EL (cell line): ENCODE measurements at places on chromosomes 11 and 22.
A peak's percentile ranks its signal among the peaks of the same experiment; 100 is the strongest.

DNA sequence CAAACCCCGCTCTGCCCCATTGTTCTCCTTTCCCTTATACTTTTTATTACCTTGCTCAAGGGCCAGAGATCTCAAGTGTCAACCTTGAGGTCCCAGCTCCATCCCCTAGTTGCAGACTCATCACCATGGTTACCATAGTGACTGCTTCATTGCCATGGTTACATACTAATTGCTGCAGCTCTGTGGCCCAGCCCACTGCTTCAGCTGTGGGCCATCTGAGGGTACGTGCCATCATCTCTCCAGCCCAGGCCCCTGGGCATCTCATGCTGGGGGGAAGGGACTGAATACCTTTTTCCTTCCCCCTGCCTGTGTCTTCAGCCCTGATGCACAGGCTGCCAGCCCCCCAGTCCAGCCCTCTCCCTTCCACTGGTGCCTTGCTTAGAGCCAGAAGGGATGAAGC is 22.2 kb downstream of the TREH start:
- no peak for DNase-seq

- DNase-seq, result no peak
These were observed 1.5 kb downstream of the OLFML1 start for GRCh38 chr11:7486781-7487140.

DNA sequence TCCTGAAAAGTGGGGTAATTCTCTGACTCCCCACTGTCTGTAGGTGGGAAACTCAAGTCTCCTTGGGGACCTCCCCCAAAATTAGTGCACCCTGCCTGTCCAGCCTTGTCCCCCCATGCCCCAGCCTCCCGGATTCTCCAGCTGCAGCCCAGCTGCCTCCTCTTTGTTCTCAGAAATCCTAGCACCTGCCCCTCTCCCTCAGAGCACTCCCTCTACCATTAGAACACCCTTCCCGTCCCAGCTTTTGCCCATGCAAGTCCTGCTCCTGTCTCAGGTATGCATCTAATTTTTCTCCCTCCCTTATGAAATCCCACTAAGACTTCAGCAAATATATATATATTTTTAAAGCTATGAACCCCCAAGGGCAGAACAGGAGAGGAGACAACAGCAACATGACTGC is 37.3 kb downstream of the LRFN4 start:
- no peak for DNase-seq

GRCh38 chr22:44473166-44473565 is 24.9 kb downstream of the RTL6 start:
- DNase-seq, result no peak

- no peak for DNase-seq
These were observed 12.2 kb downstream of the FAR1 start for GRCh38 chr11:13680501-13681264.

DNA sequence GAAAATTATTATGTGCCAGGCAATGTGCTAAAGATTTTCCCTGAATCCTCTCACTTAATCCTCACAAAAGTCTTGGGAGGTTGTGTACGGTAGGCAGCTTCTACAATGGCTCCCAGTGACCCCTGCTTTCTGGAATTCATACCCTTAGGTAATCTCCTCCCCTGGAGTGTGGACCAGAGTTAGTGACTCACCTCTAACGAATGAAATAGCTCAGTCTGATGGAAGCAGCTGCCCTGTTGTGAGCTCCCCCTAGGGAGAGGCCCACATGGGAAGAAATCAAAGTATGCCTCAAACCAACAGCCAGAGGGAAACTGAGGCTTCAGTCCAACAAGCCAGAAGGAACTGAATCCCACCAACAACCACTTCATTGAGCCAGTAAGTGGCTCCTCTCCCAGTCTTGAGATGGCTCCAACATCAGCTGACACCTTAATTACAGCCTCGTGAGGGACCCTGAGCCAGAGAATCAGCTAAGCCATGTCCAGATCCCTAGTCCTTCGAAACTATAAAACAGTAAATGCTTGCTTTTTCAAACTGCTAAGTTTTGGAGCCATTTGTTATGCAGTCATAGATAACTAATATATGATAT is 98.9 kb upstream of the ISX start:
- peak; percentile 84 for DNase-seq

GRCh38 chr11:102012946-102013345 is 34.3 kb upstream of the CFAP300 start:
- DNase-seq, result peak; percentile 21

DNA sequence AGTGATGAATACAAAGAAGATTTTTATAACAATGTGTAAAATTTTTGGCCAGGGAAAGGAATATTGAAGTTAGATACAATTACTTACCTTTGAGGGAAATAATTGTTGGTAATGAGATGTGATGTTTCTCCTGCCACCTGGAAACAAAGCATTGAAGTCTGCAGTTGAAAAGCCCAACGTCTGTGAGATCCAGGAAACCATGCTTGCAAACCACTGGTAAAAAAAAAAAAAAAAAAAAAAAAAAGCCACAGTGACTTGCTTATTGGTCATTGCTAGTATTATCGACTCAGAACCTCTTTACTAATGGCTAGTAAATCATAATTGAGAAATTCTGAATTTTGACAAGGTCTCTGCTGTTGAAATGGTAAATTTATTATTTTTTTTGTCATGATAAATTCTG is 5.3 kb downstream of the BIRC3 start:
- peak; percentile 25 for DNase-seq

DNA sequence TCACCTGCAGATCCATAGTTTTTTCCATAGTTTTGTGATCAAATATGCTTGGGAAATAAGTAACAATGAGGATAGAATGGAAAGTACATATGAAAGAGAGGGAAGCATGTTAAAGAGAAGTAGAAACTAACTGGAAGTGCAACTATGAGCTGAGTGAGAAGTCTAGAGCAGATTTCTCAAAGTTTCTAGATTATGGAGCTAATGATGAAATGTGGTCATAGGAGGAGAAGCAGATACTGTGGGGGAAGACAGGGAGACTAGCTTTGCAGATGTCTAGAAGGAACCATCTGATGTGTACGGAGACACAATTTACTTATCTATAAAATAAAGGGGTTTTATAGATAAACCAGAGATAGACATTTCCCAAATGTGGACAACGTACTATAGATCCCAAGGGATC is 37.1 kb downstream of the RELT start:
- DNase-seq, result no peak

GRCh38 chr22:36612458-36612857 is 83.5 kb upstream of the EIF3D start:
- peak; percentile 55 for DNase-seq

GRCh38 chr11:32188785-32189184 is 97.9 kb downstream of the RCN1 start:
- no peak for DNase-seq

DNA sequence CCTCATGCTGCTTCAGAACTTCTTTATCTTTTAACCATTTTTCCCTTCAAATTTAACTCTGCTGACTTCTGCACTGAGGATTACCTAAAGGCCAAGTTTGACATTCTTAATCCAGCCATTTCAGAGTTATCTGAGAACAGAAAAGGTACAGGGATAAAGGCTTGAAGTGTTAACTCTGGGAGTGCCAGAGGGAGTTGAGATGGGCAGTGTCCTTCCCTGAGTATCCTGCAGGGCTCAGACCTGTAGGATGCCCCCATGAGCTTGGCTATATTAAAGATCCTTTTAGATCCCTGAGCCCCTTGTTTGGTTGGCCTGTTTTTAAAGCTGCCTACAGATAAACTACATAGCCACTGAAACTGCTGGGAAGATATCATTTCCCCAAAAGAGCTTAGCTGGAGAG is 268.4 kb upstream of the KIRREL3 start:
- no peak for DNase-seq

DNA sequence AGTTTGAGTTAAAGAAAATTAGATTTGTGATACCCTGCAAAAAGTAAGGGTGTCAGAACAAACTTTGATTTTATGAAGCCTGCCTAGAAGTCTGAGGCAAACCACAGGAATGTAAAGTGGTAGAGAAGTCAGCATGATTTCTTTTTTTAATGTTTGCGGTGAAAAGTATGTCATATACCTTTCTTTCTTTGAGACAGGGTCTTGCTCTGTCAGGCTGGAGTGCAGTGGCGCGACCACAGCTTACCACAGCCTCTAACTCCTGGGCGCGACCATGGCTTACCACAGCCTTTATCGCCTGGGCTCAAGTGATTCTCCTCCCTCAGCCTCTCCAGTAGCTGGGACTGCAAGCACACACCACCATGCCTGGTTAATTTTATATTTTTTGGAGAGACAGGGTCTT is 4.7 kb downstream of the API5 start:
- DNase-seq, result peak; percentile 35

- DNase-seq, result no peak
These were observed 82.5 kb upstream of the SORL1-AS1 start for GRCh38 chr11:121535129-121535796.

- DNase-seq, result no peak
These were observed 58.3 kb downstream of the SIK3 start for GRCh38 chr11:117039900-117040299.

DNA sequence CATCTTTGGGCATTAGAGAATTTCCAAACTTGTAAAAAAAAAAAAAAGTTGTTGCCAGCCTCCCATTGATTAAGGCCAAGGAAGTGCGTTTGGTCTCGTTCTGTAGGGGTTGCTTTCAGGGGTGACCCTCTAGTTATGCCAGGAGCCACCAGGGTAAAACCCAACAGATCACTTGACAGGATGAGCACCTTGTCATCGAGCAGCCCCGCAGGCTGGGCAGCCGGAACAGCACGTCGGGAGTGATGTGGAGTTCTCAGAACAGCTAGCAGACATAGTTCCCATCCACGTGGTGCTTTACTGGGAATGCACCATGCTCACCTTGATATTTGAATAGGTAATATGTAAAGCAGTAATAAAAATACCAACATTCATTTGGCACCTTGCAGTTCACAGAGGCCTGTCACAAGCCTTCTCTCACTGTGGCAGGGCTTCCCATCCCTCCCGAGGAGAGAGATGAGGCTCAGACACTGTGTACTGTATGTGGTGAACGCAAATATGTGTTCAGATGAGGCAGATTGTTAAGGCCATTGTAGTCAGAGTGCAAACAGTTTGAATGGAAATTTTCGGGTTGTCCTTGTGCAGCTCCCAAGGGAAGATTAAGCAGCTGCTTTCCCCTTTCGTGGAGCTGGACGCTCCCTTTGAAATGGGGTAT is 70.9 kb upstream of the SORL1-AS1 start:
- no peak for DNase-seq

GRCh38 chr11:98772893-98773292 is 247.9 kb upstream of the CNTN5 start:
- no peak for DNase-seq

DNA sequence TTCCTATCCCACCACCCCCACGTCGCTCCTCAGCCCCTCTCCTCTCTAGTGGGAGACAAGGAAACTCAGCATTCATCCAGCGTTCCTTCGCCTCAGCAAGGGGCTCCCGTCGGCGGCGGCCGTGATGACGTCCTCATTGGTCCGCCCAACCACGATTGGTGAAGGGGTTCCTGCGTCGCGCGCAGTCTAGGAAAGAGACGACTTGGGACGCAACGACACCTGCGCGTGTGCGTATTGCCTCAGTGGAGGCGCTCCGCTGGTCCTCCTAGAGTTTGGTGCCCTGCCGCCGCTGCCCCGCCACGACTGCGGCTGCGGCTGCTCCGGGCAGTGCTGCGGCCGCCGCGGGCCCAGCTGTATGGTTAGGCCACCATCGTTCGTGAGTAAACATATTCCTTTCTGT is 56.6 kb downstream of the CCDC81 start:
- no peak for DNase-seq

DNA sequence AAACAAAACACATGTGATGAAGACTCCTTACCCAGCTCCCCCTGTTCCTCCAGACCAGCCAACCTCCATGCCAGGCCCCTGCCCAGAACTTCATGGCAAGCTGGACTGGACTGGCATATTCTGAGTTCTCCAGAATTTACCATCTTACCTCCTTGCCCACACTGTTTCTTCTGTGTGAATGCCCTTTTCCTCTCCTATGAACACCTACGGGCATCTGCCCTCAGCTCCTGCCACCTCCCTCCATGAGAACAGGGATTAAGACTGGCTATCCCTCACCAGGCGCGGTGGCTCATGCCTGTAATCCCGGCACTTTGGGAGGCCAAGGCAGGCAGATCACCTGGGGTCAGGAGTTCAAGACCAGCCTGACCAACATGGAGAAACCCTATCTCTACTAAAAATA is 6.4 kb upstream of the AIFM3 start:
- DNase-seq, result no peak
